ENCODE measurements at places on chromosomes 1 and 21.

DNA sequence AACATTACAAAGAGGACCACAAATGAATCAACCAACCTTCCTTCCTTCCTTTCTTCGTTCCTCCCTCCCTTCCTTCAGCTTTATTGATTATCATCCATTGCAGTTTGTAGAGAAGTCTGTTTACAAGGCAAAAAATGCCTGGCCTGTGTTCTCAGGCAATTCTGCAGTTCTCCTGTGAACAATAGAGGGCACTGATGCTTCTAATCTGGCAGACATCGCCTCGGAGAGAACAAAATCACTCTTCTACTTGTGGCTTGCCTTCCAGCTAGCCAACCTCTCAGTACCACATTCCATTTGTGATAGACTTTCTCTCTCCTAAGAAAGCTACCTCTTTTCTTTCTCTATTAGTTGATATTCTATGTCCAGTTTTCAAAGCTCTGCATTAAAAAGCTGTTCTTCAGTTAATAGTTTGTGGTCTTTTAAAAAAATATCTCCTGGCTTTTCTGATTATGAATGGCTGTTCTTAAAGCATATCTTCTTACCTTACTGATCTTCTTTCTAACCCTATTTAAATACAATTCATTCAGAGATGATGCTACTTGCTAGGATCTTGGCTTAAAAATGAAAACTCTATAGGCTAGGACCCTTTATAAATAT lies 26.9 kb upstream of the ESRRG start:
- peak; percentile 7 for DNase-seq

DNA sequence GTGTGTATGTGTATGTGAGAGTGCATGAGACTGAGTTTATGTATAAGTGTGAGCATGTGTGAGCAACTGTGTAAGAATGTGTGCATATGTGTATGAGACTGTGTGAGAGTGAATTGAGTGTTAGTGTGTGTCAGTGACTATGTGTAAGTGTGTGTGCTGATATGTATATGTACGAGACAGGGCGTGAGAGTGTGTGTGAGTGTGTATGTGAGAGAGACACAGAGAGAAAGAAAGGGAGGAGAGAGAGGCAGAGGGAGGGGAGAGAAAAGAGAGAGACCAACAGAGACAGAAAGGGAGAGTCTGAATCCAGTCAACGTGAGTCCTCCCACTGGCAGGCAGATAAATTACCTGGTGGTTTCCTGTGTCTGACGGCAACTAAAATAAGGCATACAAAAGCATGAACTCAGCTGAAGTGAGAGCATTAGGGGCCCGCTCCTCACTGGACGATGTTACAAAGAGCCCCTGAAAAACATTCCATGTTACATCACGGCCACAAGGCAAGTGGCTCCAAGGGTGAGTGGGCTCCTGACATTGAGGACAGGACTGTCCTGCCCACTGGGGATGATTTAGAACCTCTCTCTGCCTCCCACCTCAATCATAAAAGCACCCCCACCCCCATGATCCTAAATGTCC lies 66.6 kb upstream of the TIAM1 start:
- no peak for DNase-seq

DNA sequence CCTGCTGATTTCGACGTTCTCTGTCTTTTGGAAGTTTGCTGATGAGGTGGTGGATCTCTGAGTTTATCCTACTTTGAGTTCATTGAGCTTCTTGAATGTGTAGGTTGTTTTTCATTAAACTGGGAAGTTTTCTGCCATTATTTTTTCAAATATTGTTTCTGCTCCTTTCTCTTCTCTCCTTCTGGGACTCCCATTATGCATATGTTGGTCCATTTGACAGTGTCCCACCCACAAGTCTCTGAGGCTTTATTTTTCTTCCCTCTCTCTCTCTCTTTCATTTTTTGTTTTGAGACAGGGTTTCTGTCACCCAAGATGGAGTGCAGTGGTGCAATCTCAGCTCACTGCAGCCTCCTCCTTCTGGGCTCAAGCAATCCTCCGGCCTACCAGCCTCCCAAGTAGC lies 11.7 kb downstream of the TNFRSF18 start:
- DNase-seq, result no peak

GRCh38 chr1:207950750-207951149 lies 39.8 kb upstream of the CD34 start:
- DNase-seq, result no peak

Measured in HuH-7.5 (cell line).